ENCODE measurements at places on chromosomes 13 and 19.

DNA sequence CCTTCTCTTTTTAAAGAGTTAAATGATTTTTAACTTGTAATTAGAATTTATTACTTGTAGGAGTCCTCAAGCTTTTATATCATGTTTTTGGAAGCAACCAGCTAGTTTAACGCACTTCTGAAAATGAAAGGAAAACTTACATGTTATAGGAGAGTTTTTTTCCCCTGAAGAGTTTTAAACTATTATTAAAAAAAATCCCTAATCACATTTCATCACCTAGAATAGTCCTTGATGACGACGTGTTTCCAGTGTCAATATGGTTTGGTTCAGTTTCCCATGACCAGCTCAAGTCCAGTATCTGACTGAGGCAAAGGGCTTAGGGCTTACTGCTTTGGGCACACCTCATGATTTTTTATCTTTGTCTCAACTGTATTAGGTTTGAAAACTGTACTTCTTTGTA lies 36.0 kb downstream of the URI1 start:
- DNase-seq = no peak

DNA sequence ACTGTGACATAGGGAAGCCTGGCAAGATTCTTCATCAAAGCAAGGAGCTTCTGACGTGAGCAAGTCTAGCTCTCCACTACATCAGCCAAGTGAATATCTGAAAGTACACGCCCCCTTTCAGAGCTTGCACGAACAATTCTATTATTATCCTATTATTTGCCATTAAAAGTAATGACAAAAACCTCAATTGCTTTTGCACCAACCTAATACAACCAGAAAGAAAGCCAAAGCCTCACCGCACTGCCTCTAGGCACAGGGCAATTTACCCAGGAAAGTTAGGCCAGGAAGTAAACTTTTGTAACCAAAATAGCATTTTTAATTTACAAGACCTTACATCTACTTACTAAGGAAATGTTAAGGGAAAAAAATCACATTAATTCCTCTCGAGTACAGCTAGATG lies 41.2 kb downstream of the LATS2 start:
- DNase-seq = no peak

- no peak for DNase-seq
These were observed 213.1 kb downstream of the DCLK1 start for GRCh38 chr13:35917942-35918645.

GRCh38 chr13:98957731-98958442 lies 20.0 kb downstream of the DOCK9 start:
- DNase-seq = no peak

DNA sequence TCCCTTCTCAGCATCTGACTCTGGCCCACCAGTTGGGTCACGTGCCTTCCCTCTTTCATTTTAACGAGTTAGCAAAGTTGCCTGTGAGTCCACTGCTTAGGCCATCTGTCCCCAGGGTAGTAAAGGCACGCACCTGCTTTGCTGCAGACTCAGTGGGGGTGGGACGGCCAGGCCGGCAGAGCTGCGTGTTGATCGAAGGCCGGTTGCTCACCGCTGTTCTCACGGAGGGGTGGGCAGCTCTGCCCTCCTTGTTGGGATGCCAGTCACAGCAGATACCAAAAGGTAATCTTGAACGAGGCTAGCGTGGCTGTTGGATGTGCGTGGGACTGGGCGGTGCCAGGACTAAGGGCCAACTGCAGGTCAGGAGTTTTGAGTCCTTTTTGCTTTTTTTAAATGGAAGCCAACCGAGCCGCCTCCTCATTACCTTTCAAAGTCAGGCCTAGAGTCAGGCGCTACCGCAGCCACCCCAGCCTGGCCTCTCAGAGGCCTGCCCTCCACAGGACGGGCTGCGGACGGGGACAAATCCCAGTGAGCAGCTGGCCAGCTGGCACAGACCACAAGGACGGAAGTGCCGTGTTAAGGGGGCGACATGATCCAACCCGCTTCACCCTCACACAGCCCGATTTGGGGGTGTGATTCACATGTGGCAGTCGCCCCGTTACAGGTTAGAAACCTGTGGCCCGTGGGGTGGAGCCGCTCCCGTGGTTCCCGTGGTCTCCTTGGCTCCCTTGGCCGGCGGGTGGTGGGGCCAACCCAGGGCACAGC lies 20.6 kb downstream of the ADPRHL1 start:
- no peak for DNase-seq

DNA sequence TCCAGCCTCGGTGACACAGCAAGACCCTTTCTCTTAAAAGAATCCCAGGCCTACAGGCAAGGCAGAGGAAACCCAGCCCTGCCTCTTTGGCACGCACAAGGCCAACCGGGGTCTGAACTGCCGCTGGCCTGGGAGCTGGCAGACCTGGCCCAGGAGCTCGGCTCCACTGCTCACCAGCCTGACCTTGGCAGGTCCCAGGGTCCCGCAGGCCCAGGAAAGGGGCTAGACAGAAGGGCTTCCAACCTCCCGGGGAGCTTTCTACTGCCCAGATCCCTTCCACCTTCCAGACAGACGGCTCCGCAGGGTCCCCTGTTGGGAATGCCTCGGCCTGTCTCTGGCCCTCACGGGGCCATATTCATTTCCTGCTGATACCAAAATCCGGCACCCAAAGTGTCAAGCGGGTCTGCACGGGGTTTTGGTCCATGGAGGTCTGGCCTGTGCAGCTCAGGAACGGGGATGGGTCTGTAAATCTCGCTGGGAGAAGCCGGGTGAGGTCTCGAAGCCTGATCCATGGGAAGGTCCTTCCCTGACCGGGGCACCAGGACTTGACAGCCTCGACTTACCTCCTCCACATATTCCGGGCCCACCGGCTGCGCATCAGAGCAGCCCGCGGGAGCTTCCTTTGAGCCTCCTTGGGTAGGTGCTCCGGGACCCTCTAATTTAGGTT lies 36.6 kb upstream of the MATK start:
- DNase-seq = no peak

- DNase-seq = no peak
These were observed 96.8 kb downstream of the ATP8A2 start for GRCh38 chr13:25468325-25469168.

DNA sequence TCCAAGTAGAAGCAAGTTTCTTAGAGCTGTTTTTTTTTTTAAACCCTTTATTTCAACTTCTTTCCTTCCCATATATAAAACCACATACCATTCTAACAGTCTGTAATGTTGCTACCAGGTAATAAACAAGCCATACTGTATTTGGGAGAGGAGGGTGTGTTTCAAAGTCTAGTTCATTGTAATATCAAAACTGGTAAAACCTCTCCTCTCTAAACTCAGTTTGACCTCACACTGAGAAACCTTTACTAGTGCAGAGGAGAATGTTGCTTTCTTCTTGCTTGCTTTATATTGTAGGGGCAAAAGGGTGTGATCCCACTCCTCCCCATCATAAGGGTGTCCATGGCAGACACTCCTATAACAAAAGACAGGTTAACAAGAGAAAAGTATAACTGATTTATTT lies 155.1 kb downstream of the GGACT start:
- DNase-seq = no peak

DNA sequence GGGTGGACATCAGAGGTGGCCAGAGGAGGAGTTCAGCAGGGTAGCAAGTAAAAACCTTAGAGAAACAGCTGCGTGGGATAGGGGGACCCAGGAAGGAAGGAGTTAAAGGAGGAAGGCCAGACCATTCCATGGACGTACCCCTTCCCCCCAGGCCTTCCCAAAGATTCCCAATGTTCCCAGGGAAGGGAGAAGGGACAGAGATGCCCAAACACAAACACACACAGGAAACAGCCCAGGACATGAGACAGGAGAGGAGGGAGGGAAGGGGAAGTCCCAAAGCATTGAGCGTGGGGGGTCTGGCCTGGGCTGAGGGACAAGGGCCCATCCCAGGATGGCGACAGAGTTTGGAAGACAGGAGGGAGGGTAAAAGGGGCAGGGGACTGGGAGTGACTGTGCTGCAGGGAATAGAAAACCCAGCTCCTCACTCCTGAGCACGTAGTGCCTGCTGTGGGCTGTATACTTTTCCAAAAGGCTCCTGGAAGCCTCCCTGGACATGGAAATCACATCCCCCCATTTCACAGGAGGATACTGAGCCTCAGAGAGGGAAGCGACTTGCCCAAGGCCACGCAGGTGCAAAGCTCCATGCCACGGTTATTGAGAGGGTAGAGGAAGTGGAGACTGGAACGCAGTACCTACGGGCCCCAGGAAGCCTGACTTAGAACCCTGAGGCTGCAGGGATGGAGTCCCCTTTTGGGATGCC lies 1.1 kb downstream of the SYDE1 start:
- no peak for DNase-seq

DNA sequence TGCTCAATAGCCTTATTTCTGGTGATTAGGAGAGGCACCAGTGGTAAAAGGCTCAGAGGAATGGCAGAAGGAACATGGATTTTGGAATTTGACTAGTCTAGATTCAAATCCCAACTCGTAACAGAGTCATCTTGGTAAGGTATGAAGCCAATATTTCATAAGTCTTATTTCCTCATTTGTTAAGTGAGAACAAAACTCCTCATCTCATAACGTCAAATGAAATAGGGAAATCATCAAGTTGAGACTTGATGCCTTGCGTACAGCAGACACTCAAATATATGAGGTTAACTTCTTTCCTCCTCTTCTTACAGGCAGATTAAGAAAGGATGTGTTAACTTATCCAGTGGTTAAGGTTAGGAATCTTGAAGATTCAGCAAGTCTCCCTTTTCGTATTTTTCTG lies 189.2 kb downstream of the DLEU7 start:
- DNase-seq = no peak

DNA sequence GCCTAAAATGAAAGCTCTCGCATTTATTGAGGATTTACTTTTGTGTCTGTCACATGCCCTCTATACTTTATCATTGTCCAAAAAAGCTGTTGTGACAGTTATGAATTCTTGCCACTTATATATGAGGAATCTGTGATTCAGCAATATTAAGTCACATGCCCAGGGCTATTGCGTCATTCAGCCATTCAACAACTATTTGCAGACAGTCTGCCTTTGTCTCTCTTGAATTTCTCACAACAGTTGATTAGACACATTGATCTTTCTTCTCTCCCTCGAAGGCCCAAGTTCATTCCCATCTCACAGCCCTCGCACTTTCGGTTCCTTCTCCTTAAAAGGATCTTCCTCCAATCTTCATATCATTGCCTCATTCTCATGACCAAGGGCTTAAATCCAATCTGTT lies 342.6 kb downstream of the MZT1 start:
- DNase-seq = no peak

- no peak for DNase-seq
These were observed 135.7 kb downstream of the MIPEP start for GRCh38 chr13:23753458-23753857.

DNA sequence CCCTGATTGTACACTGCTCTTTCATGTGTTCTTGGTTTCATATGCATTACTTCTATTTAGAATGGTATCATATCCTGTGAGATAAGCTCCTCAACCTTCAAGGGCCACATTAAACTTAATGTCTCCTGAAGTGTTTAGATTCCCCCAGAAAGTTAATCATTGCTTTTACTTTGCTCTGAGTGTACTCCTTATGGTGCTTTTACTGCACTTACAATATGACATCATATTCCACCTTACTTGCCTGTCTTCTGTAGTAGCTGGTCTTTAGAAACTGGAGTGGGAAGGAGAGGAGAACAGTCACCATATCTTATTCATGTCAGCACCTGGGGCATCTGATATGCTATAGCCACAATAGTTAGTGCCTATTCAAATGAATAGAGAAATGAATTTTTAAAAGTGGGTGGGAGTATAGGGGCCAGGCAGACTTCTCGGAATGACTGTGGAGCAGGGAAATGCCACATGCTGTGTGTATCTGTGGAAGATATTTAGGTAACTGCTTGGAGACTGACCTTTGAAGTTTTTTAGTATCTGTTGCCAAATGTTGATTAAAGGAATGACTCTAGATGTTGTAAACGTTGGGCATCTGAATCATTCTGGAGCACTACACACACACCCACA lies 40.2 kb downstream of the SLAIN1 start:
- no peak for DNase-seq

GRCh38 chr13:30170569-30170968 lies 136.8 kb downstream of the KATNAL1 start:
- DNase-seq = no peak

DNA sequence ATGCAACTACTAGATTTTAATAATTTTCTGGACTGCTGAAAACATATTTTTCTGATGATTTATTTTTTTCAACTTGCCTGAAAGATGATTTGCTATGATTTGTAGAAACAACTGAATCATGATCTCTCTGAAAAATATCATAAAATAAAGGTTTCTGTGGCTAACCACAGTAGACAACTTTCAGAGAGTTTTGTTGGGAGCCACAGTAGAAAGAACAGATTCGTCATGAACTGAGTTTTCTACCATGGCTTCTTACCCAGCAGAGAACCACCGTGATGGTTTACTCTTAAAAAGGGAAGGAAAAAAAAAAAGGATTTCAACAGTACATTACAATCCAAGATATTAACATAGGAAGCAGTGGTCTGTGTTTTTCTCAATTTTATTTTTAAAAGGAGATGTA lies 18.0 kb downstream of the ZAR1L start:
- DNase-seq = no peak

- no peak for DNase-seq
These were observed 114.9 kb downstream of the RFC3 start for GRCh38 chr13:33932769-33933406.

GRCh38 chr13:100944791-100945345 lies 270.3 kb upstream of the TMTC4 start:
- DNase-seq = no peak

- DNase-seq = no peak
These were observed 19.0 kb downstream of the N4BP2L1 start for GRCh38 chr13:32409001-32409313.

DNA sequence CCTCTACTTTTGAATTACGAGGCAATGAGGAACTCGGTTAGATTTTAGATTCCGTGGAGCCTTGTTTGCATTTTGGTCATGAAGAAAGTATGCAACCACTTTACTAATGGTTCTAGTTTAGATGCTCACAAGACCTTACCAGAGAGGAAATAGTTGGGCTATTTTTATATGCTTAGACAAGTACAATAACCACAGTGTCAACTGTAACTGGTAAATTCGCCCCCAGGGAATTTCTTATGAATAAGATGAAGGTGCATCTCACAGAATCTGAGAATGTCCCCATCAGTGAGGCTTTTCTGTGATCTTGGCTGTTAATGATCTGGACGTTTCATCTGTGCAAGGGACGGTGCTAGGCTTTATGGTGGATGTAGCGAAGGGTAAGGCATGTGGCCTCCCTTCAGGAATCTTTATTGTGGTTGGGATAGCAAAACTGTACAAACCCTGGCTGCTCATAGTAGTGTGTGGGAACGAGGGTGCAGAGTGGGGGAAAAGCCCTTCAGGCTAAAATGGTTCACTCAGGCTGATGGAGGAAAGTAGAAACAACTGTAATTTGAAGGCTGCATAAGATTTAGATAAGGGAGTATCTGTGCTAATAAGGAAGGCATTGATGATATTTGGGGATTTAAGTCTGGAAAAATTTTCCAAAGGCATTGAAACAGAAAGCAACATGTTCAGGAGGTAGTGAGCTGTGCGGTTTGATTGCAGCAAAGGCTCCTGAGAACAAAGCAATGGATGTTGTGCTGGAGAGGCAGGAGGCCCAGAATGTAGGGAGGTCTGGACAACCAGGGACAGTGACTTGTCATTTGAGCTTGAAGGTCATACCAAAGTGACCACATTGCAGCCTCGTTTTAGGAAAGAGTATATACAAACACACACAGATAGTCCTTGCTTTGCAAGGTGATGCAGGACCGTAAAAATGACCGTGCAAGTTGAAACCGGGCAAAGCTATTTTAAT lies 28.4 kb downstream of the UBAC2 start:
- no peak for DNase-seq

- no peak for DNase-seq
These were observed 119.4 kb downstream of the URI1 start for GRCh38 chr19:30061223-30062064.

- no peak for DNase-seq
These were observed 15.1 kb downstream of the CCDC97 start for GRCh38 chr19:41324921-41325639.

- no peak for DNase-seq
These were observed 545.2 kb downstream of the GPC6 start for GRCh38 chr13:93771782-93772181.

All from stimulated activated CD4-positive, alpha-beta T cell treated with anti-CD3 and anti-CD28 coated beads, Interleukin-15, amount 100 ng/mL, for 1 hour (primary cell).